ENCODE measurements at places on chromosomes 16 and 17. TPM values are rescaled to one million over a fixed set of nuclear protein-coding genes. Genes with fewer than 3 reads are reported as not detected.
A peak's percentile ranks its signal among the peaks of the same experiment; 100 is the strongest.

- DNase-seq: peak; percentile 90
These were observed 34.4 kb upstream of the XYLT2 start for GRCh38 chr17:50311483-50311882.

DNA sequence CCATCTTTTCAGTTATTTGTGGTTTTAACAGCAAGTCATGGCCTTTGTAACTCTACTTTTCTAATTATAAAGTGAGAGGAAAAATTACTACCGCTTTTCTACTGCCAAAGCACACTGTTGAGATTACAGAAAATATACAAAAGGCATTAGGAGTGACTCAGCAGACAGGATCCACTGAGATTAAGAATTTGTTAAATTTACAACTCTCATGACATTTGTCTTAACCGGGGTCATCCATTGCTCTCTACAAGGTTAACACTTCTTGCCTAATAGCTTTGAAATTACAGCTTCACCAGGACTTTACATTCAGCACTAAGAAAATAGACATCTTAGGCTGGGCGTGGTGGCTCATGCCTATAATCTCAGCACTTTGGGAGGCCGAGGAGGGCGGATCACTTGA is 93.4 kb downstream of the SSH2 start:
- no peak for DNase-seq

DNA sequence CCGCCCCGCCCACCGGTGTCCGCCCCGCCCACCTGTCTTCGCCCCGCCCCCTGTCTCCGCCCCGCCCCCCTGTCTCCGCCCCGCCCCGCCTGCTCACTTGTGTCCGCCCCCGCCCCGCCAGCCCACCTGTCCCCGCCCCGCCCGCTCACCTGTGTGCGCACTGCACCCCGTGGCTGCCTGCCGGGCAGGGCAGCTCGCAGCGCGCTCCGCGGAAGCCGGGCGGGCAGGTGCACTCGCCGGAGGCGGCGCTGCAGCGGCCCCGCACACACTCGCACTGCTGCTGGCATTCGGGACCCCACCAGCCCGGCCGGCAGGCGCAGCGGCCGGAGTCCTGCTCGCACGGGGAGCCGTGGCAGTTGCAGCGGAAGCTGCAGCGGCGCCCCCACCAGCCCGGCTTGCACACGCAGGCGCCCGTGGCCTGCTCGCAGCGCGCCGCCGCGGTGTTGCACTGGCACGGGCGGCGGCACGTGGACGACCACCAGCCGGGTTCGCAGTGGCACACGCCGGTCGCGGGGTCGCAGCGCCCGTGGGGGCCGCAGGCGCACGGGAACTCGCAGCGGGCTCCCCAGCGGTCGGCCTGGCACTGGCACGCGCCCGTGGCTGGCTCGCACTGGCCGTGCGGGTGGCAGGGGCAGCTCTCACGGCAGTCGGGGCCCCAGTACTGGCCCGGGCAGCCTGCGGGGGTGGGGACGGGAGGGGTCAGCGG is 2.1 kb downstream of the SCARF1 start:
- peak; percentile 98 for DNase-seq

DNA sequence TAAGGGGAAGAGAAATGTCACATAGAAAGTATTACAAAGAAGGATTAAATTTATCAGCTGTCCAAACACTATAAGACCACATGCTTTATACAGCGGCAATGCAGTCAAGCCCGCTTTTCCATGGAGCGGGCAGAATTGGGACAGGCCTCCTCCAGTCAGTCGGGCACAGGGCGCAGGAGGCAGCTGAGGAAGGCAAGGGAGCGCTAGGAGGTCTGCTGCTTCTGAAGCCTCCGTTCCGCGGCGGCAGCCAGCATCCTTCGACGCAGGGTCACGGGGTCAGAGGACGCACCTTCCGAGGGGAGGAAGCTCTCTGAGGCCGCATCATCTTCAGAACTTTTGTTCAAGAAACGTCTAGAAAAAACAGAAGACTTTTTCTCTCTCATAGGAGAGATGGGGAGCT is 62.6 kb downstream of the AMFR start:
- no peak for DNase-seq

The MYO1D gene
- total RNA-seq: 34.1 TPM

DNA sequence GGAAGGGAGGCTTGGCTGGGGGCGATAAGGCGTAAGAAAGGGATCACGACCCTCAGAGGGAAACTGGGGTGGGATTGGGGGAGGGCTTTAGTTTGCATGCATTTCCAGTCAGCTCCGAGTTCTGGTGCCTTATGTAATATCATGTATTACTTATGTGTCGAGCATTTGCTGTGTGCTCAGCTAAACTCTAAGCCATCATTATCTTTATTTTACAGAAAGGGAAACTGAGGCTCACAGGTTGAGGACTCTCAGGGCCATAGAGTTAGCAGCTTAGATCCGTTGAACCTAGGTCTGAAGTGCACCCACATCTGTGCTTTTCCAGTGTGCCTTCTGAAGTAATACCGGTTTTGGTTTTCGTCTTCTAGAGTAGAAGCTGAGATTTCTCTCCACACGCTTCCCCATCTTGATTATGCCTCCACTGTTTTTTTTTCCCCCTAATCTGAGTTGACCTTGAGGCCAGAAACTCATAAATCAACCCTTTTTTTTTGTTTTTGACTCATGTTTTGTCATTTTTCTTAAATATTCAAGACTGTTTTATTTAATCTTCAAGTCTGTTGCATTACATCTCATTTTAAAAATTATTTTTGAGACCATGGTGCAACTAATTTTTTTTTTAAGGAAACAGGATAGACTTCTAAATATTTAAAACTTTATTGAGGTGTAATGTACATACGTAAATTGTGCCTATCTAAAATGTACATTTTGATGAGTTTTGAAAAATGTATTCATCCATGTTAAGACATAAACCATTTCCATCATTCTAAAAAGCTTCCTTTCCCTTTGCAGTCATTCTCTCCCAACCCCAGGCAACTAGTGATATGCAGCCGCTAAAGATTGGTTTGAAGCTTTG is 741 bp downstream of the CYB5B start:
- DNase-seq: no peak

DNA sequence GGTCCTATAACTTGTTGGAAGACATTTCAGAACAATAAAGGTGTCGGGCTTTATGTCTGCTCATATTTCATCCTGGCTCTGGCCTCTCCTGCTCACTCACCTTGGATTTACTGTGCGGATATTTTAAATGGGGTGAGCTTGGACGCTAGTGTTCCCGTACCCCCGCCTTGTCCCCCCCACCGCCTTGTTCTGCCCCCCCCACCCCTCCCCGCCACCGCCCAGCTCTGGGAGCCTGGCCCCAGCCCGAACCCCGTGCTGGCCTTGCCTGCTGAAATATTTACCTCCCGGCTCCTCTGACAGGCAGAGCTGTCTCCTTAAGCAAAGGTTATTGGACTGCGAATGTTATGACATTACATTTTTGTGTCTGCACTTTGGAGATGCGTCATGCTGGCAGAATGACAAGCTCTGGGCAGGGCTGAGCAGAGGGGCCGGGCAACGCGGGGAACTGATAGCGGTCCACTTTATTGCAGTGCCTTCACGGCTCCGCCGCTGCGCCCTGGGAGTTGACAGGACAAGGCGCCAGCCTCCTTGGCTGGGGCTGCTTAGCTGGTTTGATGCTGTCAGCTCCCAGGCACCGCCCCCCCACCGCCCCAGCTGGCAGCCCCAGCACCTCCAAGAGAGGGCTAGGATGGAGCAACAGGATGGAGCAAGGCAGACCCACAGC is 222.5 kb upstream of the GSE1 start:
- no peak for DNase-seq

- DNase-seq: peak; percentile 86
These were observed 44.6 kb upstream of the SLC38A10 start for GRCh38 chr17:81339534-81340296.

DNA sequence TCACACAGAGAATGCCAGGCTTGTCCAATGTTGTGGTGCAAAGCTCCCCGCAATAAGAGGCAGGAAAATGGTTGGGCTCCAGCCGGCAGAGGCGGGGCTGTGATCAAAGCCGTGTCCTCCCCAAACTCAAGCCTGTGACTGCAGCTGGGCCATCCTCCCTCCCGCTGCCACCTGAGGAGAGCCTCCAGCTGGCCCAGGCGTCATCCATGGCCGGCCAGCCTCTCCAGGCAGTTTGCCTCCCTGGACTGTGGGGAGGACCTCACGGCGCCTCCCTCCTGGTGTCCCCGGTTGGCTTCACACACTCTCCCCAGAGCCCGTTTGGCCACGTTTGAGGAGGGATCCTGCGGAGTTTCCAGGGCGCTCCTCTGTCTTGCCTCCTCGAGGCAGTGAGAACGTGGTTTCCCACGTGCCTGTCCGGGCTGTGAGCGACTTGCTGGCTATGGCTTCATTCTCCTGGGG is 134.1 kb downstream of the IRF8 start:
- DNase-seq: peak; percentile 80

- no peak for DNase-seq
These were observed 264.7 kb downstream of the PARN start for GRCh38 chr16:14365200-14365851.

The MIEF2 gene
- total RNA-seq: 15.3 TPM

- DNase-seq: peak; percentile 26
These were observed 159.2 kb upstream of the CDH5 start for GRCh38 chr16:66207139-66207882.

- DNase-seq: no peak
These were observed 23.3 kb downstream of the CCR7 start for GRCh38 chr17:40541873-40542557.

The CDH15 gene
- 0.38 TPM for total RNA-seq

DNA sequence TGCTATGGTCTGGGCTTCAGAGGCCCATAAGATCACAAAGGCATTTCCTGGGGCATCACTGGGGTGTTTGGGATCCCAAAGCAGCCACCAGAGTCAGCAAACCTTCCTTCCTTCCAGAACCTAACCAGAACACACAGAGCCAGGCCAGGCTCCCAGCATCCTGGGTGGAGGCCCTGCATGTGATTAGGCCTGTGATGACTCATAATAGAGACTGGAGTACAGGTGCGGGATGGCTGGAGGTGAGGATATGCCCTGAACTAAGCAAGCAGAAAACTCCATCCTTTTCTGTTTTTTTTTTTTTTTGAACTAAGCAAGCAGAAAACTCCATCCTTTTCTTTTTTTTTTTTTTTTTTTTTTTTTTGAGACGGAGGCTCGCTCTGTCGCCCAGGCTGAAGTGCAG is 17.7 kb upstream of the GFOD2 start:
- DNase-seq: no peak

GRCh38 chr16:7150230-7150629 is 182.4 kb upstream of the RBFOX1 start:
- no peak for DNase-seq

The GLYR1 gene
- total RNA-seq: 55.0 TPM

DNA sequence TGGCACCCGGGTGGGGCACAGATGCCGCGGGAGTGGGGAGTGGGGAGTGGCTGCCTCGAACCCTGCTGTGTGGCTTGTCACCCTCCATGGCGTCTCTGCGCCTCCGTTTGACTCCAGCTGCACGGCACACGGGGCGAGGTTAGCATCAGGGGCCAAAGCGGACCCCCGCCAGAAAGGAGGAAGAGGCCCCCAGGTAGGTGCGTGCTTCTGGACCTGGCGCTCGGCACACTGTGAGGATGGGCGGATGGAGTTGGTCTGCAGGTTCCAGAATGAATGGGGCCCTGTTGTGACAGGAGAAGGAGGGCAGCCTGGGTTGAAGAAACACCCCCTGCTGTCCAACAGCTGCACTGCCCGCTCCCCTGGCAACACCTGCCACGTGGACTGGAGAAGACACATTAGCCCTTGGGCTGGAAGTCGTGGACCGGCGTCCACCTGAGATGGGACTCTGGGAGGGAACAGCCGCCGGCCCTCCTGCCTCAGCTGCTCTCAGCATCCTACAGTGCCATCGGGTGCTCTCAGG is 9.4 kb upstream of the FASN start:
- peak; percentile 76 for DNase-seq

- DNase-seq: peak; percentile 39
These were observed 2.8 kb downstream of the PRSS33 start for GRCh38 chr16:2784358-2785100.

The DYNLRB2 gene
- 0.87 TPM for total RNA-seq

The KRTAP4-3 gene
- total RNA-seq: not detected

- no peak for DNase-seq
These were observed 813.9 kb downstream of the KCNJ18 start for GRCh38 chr17:22506231-22506630.

The CSHL1 gene
- not detected for total RNA-seq

DNA sequence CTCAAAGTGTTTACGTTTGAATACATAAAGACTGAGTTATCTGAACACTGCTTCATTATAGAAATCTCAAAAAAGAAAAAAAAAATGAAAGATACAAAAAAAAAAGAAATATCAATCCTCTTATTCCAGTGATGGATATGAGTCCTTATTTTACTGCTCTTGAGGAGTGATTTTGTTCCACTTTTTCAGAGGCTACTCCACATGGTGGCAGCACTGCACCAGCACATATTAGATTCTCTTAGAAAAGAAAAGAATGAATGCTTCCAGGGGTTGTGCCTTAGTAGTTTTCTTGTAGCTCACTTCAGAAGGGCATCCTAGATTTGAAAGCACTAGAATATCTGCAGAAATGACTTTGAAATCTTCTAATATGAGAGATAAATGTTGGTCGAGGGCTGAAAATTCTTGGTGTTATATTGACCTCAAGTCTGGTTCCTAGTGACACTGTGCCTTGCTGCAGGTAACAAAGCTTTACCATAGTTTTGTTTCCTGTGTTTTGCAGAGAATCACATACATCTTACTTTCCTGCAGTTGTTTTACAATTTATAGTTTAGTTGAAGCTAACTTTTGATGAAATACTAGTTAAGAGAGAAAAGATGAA is 25.9 kb downstream of the AP2B1 start:
- DNase-seq: peak; percentile 82

The DRC7 gene
- 1.8 TPM for total RNA-seq

The NTN3 gene
- 0.63 TPM for total RNA-seq

The CD300E gene
- 0.93 TPM for total RNA-seq

The SPG7 gene
- total RNA-seq: 156 TPM

The CHP2 gene
- total RNA-seq: 1.2 TPM

The KRTAP16-1 gene
- total RNA-seq: not detected

The CFDP1 gene
- 93.8 TPM for total RNA-seq

DNA sequence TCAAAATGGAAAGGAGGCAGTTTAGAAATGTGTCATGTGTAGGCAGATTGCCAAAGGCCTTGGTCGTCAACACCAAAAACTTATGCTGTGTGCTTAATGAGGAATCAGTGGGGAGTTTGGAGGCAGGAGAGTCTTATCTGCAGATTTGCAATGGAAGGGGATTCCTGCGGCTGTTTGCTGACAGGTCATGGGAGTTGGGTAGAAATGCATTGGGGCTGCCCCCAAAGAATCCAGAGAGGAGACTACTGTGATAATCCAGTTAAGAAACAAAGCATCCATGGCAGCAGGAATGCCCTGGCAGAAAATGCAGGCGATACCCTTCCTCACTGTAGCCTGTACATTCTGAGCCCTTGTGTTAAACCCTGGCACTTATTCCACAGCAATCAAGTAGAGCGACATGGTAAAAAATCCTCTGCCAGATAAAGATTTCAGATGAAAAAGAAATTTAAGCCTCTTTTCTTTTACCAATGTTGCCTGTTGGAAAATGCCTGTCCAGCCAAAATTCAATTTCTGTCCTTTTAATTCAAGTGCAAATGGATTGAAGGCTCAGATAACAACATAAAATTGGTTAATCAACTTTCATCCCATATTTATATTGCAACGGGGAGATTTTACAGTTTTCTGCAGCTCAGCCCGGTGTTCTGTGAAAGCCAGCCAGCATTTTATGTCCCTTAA is 491.0 kb upstream of the CDH5 start:
- peak; percentile 56 for DNase-seq

All from endodermal cell (in vitro differentiated cells).